Activated CD8-positive, alpha-beta memory T cell treated with anti-CD3 and anti-CD28 coated beads for 48 hours (primary cell): ENCODE measurements at places on chromosomes 6 and 20.

DNA sequence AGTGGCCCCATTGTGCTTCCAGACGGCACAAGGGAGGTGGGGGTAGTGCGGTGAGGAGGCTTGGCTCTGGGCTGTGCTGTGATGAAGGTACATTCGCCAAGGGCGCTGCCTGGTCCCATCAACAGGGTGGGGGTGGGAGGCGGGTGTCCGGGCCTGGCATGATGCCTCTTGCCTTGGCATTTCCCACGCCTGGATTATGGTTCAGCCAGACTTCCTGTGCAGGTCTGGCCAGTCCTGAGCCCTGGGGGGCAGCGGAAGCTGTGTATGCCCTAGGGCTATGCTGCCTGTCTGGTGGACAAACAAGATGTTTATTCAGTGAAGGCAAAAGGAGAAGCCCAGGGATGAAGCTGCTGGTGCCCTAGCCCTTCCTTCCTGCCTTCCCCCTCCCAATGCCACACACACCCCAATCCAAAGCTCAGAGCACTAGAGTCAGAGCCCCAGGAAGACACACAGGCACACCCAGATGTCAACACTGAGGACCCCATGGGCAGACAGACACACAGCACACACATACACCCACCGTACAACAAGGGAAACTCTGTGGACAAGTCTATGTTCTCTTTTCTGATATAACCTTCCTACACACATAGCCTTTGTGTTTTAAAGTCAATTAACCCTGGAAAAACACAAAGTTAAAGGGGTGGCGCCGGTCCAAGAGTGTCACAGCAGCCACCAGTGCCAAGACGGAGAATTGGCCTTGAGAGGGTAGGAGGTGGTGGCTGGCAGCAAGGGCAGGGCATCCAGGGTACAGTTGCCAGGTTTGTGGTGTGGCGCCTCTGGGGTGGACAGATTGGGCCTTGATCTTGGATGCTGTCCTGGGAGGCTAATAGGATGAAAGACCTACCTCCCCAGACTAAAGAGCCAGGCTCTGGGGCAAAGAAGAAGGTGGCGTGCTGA, 54.7 kb upstream of the SAYSD1 start:
- no peak for DNase-seq

DNA sequence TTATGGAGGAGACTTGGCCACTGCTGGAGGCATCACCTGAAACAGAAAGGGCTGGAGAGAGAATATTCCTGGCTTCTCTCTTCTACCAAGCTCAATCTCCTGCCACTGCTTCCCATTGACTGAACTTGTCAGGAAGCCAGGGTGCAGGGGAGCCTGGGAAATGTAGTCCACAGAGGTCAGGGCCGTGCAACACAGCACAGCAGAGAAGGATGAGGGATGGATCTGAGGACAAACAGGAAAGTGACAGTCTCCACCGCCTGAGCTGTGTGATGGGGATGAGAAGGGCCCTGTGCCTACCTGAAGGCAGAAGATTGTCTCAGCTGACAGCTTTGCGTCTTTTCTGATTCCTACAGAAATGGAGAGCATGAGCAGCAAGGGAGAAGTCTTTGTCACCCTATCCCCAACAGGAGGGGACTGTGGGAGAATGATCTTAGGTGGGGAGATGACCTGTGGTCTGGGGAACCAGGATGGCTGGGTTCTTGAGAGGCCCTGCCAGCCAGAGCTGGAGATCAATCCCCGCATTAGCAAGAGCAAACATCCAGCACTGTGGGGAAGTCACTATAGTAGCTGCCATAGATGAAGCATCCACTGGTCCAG, 114.2 kb downstream of the SNX5 start:
- no peak for DNase-seq

- no peak for DNase-seq
These were observed 194.5 kb upstream of the THEMIS start for GRCh38 chr6:128095362-128095761.

DNA sequence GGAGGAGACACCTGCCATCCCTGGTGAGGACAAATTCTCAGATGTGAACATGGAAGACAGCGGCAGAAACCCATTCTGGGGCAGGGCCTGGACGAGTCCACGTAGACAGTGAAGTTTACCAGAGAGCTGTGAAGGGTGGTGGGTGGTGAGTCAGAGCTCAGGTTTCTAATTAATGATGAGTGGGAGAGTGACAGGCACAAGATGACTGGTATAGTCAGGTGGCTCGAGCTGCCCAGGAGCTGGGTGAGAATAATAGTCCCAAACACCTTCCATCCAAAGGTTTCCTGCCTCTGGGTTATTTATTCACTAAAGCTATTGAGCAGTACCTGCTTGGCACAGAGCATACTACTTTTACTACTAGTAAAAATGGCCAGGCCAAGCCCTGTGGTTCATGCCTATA, 6.0 kb downstream of the TLDC2 start:
- DNase-seq = no peak

DNA sequence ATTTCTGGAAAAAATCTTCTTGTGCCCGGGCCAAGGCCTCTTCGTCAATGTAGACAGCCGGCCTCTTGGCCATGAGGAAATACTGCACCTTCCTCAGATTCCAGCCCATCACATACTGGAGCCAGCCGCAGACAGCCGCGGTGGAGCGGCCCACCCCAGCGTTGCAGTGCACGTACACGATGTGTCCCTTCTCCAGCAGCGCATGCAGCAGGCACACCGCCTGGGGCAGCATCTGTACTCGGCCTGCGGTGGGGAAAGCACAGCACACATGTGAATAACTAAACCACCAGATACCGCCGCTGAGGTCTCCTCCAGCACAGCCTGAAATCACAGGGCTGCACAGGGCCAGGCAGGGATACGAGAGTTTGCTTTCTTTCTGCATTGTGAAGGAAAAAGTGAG, 107.9 kb downstream of the EPM2A start:
- no peak for DNase-seq

DNA sequence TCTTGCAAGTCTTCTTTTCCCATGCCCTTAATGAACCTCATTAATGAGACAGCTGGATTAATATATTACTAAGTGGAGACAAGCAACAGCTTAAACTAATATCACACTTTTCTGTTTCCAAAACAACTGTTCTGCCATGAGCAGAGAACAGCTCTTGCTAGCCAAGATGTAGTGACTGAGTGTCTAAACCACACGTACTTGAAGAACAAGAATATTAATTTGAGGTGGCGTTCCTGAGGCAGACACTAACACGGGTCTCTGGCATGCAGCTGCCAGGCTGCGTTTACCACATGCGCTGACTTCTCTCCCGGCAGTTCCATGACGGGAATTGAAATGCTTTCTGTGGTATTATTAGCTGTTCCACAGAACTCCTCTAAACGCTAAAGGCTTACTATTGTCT, 80.6 kb downstream of the FNDC1 start:
- DNase-seq = no peak

- no peak for DNase-seq
These were observed 554 bp upstream of the ZSCAN31 start for GRCh38 chr6:28336284-28337120.

DNA sequence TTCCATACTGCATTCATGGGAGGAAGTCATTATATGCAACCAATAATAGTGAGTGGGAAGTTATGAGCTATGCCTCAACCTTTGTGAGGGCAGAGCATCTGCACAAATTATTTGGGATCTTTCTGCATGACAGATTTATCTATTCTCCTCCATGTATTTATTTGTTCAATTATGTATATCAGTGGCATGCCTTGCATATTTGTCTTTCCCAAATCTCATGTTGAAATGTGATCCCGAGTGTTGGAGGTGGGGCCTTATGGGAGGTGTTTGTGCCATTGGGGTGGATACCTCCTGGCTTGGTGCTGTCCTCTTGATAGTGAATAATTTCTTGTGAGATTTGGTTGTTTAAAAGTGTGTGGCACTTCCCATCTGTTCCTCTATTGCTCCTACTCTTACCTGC, 1246.0 kb upstream of the CITED2 start:
- DNase-seq = no peak

DNA sequence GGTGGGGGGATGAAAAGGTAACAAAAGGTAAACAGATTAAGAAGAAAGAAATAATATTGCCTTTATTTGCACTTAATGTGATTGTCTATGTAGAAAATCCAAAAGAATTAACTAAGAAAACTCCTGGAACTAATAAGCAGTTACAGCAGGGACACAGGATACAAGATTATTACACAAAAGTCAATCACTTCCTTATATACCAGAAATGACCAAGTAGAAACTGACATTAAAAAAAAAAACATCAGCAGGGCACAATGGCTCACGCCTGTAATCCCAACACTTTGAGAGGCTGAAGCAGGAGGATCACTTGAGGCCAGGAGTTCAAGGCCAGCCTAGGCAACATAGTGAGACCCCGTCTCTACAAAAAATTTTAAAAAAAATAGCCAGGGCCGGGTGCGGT, 123.2 kb upstream of the RIPOR2 start:
- no peak for DNase-seq

DNA sequence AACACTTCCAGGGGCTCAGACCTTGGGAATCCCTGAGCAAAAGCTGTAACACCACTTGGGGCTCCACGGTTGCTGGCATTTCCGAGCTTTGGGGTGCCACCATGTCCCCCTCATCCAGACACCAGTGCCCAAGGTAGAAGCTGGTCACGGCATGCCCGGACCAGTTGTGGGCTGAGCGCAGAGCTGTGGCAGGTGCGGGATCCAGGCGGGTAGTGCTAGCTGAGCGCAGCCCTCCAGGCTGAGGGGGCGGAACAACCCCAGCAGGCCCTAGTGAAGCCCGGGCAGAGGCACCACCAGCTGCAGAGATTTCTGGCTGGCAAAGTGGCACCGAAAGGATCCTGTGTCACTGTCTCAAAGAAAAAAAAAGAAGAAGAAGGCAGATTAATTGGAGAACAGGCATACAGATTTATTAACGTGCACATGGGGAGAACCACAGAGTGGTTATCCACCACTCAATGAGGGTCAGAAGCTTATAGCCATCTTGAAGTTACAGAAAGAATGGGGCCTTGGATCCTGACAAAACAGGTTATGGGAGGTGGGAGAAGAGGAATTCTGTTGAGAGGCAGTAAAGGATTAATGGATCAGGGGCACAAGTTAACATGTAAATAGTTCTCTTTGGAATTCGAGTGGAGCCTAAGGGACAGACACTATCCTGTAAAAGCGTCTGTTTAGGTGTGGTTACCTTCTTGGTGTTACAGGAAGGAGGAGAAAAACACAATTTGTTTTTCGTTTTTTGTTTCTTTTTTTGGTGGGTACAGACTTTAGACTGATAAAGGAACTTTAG, 107.5 kb downstream of the CD24 start:
- DNase-seq = no peak

- no peak for DNase-seq
These were observed 64.0 kb downstream of the KIF13A start for GRCh38 chr6:17923401-17923863.

DNA sequence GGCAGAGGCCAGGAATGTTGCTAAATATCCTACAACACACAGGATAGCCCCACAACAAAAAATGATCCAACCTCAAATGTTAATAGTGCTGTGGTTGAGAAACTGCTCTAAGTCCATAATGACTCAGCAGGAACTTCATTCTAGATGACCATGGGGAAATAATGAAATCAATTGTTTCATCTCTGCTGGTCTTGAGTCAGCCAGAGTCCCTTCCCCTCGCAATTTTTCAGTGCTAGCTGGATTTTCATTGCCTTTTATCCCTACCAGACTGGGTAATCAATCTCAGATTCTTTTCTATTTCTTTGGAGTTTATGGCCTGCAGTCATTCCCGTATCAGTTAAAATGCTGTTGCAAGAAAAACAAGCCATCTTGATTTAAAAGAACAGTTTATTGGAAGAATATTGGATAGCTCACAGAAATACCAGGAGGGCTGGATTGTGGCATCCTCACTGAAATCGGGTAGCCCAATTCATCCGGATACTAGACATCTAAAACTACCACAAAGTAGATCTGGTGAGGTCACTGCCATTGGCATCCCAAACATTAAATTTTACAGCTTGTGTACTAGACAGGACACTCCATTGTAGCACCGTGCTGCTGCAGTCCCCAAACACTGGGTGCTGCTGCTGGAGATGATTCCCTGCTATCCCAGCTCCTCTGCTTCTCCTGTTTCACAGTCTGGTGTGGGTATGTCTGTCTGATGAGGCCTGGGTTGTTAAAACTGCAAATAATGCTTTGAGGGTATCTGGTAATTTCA, 30.3 kb upstream of the POPDC3 start:
- no peak for DNase-seq

- DNase-seq = no peak
These were observed 267.1 kb upstream of the BTBD3 start for GRCh38 chr20:11650566-11650965.

GRCh38 chr6:128659878-128660622, 139.7 kb upstream of the PTPRK start:
- DNase-seq = no peak

DNA sequence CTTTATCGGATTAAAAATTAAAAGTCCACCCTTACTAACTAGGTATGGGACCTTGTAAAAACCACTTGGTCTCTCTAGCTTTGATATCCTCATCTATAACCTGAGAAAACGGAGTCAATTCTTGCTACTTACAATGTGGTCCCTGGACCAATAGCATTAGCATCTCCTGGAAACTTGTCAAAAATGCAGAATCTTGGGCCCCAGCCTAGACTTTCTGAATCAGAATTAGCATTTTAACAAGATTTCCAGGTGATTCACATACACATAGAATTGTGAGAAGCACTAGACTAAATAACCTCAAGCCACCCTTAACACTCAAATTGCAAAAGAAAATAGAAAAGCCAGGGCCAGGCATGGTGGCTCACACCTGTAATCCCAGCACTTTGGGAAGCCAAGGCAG, 96.6 kb downstream of the RNGTT start:
- DNase-seq = no peak

DNA sequence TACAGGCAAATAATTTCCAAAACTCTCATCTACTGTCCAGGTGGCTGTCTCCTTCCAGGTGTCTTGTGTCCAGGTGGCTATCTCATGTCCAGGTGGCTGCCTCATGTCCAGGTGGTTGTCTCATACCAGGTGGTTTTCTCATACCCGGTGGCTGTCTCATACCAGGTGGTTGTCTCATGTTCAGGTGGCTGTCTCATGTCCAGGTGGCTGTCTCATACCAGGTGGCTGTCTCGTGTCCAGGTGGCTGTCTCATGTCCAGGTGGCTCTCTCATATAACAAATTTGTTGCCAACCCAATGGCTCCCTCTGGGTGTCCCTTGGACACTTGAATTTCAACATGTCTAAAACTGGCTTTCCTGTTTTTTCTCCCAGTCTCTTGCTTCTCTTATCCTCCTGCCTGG, 14.3 kb upstream of the SLC22A3 start:
- no peak for DNase-seq

DNA sequence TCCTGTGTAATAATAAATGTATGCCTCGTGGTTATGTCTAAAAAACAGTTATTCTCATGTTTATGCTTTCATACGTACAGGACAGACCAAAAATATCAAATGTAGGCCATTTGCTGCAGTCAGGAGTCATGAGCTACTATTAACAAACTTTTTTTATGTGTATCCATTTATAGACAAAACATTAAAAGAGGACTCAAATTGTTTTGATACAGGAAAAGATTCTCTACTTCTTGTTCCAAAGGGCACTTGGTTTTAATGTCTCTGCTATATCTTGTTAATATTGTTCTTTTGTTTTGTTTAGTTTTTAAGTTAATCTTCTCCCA, 155.2 kb downstream of the ZDHHC14 start:
- DNase-seq = no peak

DNA sequence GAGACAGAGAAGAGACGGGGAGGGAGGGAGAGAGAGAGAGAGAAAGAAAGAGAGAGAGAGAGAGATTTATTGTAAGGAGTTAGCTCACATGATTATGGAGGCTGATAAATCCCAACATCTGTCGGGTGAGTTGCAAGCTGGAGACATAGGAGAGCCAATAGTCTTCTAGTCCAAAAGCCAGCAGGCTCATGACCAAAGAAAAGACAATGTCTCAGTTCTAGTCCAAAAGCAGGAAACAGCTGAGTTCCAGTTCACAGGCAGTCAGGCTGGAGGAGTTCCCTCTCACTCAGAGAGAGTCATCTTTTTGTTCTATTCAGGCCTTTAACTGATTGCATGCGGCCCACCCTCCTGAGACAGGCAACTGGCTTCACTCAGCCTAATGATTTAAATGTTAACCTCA, 416.6 kb downstream of the PREX1 start:
- DNase-seq = no peak
